ENCODE measurements at places on chromosomes 6 and 20.

GRCh38 chr20:46808565-46808964 lies 86.1 kb upstream of the EYA2 start:
- DNase-seq, result no peak

GRCh38 chr6:113432521-113433334 lies 424.4 kb upstream of the MARCKS start:
- no peak for DNase-seq

- no peak for DNase-seq
Observed at GRCh38 chr6:151747896-151748295, 59.6 kb upstream of the ESR1 start.

DNA sequence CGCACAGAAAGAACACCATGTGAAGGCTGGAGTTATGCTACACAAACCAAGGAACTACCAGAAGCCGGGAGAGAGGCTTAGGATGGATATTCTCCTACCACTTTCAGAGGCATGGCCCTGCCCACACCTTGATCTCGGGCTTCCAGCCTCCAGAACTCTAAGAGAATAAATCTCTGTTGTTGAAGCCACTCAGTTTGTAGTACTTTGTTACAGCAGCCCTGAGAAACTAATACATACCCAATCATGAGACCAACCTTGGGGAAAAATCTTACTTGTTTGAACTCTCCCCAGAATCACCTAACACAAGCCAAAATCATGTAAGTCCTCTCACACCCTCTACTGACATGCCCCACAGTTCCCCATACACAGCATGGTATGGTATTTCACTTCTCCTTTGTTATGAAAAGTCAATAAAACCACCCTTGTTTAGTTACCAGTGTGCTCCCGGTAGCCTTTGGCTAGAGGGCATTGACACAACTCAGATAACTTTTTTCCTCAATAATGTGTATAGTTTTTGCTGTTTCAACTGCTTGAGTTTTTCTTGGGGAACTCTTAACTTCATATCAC lies 40.7 kb upstream of the SLC2A12 start:
- no peak for DNase-seq

Data from H7 (cell line).